Foreskin fibroblast (primary cell): ENCODE measurements at places on chromosomes 2 and 18.

GRCh38 chr2:149333636-149334035 is 3.2 kb downstream of the LYPD6 start:
- no peak for DNase-seq

GRCh38 chr2:73907840-73908452 is 15.1 kb downstream of the ACTG2 start:
- peak; percentile 47 for DNase-seq

DNA sequence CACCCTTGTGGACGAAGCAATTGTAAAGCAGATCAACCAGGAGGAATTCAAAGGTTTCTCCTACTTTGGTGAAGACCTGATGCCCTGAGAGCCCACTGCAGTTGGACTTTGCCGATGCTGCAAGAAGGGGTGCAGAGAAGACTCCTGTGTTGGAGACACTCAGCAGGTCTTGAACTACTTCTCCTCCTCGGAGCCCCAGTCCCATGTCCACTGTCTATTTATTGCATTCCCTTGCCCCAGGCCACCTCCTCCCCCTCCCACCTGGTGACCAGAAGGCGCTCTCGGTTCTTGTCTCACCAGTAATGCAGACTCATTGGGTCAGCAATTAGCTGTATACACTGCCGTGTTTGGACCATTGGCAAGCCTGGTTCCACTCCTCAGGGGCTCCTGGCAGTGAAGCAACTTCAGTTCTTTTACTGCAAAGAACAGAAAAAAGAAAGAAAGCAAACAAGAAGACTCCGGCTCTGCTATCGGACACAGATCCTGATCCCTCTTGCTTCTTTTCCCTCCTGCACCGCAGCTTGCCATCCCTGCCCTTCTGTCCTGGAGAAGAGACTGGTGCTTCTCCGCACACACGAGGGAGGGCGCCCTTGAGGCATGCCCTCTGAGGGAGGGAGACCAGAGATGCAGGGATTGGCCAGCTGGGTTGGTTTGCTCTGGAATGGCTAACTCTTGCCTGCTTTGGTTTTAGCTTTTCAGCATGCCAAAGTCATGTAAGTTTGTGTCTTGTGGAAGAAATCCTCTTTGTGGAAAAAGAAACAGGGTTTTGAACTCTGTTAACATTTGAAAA is 112.2 kb upstream of the EPAS1 start:
- DNase-seq = no peak

- no peak for DNase-seq
These were observed 8.0 kb downstream of the PDCD1 start for GRCh38 chr2:241850544-241851324.

DNA sequence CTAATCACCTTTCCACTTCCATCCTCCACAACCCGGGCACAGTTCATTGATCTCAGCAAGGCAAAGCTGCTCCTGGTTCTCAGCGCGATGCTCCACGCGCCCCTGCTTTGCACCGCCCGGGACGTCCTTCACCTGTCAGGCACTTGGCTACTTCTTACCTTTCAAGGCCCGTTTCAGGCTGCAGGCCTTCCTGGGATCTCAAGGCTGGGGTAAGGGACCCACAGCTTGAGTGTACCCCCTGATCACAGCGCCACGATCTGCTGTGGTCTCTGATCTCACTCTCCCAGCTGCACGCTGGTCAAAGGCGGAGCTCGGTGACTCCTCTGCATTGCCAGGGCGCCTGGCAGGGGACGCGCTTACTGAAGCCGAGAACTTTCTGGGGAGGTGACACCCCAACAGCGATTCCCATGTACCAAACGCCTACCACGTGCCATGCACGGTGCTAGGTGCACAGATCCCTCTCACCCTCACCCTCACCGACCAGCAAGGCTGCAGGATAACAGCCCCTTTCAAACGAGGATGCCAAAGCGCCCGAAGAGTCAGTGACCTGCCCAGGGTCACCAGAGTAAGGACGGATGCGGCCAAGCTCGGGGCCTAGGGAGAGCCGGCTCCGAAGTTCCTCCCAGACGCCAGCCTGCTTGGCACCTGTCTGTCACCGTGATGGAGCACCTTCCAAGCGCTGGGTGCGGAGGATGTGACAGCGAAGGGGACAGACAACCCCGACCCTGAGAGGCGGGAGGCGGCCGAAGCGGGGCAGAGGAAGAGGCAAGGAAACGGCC is 818 bp downstream of the ITGB1BP1 start:
- peak; percentile 75 for DNase-seq

DNA sequence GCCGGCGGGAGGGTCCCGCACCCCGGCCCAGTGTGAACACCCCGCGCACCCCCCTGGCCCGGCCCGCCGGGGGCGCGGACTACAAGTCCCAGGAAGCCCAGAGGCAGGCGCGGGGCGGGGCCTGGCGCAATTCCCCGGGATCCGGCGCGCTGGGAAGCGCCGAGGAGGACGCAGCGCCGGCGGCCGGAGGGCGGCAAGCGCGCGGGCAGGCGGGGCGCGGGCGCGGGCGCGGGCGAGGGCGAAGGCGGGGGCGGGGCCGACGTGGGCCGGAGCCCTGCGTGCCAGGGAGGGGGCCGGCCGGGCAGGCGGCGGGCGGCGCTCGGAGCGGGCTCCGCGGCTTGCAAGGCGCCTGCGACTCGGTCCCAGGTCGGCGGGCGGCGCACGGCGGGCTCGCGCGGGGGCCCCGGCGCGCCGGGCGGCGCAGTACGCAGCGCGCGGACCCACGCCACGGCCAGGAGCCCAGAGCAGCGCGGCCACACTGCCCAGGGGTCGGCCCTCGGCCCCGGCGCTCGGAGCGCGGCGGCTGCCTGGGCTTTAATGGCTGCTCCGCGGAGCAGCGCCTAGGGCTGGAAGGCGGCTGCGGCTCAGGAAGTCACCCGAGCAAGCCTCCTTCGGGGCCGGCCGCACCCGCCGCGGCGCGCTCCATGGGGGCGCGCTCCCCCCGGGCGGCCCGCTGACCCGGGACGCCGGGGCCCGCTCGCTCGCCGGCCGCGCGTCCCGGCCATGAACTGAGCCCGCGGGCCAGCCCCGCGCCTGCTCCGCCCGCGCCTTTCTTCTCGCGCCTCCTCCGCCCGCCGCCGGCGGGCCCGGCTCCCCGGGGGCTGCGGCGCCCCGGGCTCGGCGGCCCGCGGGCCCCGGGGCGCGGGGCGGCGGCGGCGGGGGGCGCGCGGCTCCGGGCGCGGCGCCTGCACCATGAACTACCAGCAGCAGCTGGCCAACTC is at the start of gene AGAP1:
Gene AGAP1 (plus strand): TSS at position 269 of the 941 bp plus-strand sequence.
- DNase-seq = peak; percentile 91

DNA sequence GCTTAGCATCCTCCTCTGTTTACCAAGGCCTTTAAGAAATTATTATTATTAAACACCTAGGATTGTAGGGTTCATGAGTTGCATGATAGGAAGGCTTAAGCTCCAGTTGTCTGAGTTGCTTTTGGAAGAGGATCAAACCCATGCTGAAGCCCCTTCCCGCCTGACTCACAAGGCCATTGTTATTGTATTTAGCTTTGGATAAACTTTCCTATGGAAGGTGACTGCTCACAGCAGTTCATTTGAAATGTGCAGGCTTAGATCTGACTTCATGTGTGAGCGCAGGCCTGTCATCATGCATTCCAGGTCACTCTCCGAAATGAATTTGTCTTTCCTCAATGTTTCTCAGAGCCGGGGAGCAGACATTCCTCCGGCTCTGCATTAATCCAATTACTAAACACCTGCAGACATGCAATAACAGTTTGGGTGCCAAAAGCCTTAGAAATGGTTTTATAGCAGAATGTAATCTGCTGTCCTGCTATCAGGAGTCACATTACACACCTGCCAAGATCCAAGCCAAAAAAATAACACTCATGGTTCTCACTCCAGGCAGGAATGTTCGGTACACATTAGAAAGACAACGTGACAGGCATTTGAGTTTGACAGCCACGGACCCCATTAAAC is 119.9 kb downstream of the OSR1 start:
- DNase-seq = no peak

DNA sequence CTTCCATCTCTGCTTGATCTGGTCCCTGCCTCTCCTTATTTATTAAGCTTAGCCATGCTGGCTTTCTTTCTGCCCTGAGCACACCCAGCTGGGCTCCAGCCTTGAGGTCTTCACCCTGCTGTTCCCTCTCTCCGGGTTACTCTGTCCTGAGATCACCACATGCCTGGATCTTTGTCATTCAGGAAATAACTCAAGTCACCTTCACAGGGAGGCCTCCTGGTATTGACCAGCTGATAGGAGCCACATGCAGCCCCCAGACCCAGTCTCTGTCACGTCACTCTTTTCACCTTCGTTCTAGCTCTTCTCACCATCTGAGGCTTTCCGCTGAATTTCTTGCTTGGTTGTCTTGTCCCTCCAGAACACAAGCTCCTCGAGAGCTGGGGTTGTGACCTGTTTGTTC is 114.4 kb downstream of the TSN start:
- DNase-seq = no peak

DNA sequence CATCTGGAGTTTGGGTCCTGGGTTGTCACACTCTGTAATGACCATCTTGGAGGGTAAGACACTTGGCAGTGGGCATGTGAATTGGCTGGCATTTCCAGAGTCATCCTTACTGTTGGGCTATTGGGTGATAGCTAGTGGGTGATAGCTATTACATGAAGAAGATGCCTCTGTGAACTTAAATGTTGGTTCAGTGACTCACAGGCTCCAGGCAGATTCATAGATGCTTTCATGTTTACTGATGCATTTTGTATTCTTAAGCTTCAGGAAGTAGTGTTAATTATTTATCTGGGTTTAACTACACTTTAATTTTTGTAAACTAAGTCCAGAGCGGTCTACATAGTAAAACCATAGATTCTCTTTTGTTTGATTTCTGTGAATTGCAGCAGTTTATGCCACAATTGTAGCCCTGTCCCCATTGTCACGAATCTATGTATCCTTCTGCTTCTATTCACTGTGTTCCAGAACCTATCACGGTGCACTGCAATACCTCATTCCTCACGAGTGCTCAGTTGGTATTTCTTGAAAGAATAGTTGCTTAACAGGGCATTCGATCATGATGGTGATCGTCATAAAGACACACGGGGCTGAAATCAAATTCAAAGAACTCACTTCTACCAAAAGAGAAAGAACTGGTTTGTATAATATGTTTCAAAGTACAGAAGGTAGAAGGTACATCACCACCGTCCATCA is 79.7 kb downstream of the GBX2 start:
- DNase-seq = peak; percentile 12

DNA sequence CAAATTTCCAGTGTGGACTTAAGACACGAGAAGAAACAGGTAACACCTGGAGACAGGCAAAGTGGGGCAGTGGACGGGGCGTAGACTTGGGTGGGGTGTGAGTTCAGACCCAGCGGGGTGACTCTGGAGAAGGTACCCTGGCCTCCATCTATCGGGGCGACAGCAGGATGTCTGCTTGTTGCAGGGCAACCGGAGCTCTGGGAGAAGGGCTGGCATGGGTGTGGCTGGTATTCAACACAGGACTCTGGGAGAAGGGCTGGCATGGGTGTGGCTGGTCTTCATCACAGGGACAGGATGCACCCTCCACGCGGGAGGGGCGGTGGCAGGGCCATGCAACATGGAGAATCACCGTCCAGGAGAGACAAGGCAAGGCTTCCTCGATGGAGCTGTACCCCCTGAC is 198.5 kb downstream of the HDAC4 start:
- no peak for DNase-seq

GRCh38 chr18:61400716-61401115 is 67.5 kb downstream of the CDH20 start:
- DNase-seq = peak; percentile 86

GRCh38 chr2:14633461-14634181 is 1.1 kb downstream of the LRATD1 start:
- no peak for DNase-seq

DNA sequence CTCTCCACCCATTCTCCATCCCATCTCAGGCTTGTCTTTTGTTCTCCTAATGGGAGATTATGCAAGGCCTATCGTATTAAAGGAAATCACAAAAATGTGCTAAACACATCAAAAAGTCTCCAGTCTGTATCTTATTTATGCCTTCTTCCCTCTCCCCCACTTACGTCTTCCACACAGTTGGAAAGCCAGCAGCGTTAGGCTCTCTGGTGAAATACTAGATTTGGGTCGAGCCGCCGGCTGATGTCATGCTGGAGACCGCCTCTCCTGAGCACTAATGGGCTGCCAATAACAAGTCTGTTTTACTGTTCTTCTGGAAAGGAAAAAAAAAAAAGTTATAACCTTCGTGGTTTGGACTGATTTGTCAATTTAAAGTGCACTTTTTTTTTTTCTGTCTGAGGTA is 182.7 kb upstream of the SIX2 start:
- peak; percentile 28 for DNase-seq

GRCh38 chr2:5976531-5977065 is 284.4 kb downstream of the SOX11 start:
- no peak for DNase-seq

- no peak for DNase-seq
These were observed 108.1 kb downstream of the TRIB2 start for GRCh38 chr2:12824778-12825379.

GRCh38 chr2:12533337-12534005 is 183.3 kb upstream of the TRIB2 start:
- DNase-seq = peak; percentile 31

- DNase-seq = no peak
These were observed 21.2 kb upstream of the LAPTM4A start for GRCh38 chr2:20072436-20073158.

DNA sequence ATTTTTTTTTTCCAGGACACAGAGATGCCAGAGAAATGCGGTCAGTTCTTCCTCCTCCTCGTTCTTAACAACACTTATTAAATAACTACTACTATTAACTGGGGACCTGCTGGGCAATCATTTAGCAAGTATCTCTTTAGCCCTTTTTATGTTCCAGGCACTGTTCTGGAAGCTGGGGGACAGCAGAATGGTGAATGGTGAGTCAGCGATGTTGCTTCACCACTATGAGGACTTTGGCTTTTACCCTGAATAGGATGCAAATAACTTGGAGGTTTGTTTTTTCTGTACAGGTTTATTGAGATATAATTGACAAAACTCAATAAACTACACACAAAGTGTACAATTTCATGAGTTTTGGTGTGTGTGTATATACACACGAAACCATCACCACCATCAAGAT is 179.9 kb upstream of the MSH6 start:
- DNase-seq = peak; percentile 64

GRCh38 chr2:280650-281110 is 7.2 kb downstream of the ALKAL2 start:
- no peak for DNase-seq

DNA sequence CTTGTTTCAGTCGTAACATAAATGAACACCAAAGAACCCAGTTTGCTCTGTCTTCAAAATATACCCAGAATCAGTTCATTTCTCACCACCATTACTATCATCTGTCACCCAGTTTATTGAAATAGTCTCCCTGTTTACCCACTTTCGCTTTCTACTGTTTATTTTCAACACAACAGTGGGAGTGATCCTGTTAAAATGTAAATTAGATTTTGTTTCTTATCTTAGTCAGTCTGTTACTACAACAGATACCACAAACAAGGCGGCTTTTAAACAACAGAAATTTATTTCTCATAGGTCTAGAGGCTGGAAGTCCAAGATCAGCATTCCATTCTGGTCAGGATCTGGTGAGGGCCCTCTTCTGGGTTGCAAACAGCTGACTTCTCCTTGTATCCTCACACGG is 74.8 kb downstream of the ARHGAP15 start:
- DNase-seq = no peak

GRCh38 chr18:29154758-29155725 is 978.1 kb upstream of the CDH2 start:
- DNase-seq = peak; percentile 93
